Chondrocyte (in vitro differentiated cells): ENCODE measurements at places on chromosomes 12 and 14.

GRCh38 chr12:113048716-113049127, 7.8 kb upstream of the DTX1 start:
- no peak for DNase-seq

DNA sequence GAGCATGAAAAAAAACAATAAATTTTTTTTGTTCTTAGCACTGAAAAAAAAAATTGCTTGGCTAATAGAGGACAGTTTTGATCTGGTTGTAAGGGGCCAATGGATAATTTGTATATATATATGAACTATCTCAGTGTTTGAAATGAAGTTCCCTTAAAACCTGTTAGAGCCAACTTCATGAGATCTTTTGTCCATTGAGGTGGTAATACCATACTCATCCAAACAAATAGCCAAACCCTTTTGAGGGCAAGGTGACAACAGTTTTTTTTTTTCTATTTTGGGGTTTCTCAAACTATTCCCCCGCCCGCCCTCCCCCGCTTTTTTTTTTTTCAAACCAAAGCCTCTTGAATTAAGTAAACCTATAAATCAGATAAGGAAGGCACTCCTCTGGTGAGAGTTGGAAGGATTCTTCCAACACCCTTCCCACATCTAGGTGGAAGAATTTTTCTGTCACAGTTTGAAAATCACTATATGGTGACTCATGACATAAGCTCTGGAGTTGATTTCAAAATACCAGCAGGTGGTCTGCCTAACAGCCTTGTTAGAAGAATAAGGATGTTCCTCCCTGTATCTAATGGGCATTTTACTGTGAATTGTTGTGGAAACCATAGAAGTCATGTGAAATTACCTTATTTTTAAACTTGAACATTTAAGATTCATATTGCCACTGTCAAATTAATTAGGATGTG, 10.2 kb downstream of the ARHGAP5 start:
- DNase-seq: no peak

DNA sequence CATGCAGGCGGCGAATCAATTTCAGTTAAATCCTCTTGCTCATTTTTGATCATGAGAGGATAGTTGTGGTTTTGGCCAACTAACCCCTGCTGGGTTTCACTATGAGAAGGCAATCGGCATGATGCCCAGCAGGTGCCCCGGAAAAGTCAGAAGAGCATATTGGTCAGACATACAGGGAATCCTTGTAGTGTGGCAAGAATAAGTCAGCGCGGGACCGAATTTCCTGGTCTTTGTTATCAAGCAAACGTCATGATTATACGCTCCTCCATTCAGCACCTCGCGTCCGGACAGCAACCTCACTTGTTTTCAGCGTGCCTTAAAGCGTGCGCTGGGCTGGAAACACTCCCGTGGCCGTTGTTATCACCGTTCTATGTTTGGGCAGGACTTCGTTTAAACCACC, 1.8 kb downstream of the TBC1D30 start:
- DNase-seq: no peak

GRCh38 chr14:105118646-105119407, 49.7 kb downstream of the JAG2 start:
- no peak for DNase-seq

- no peak for DNase-seq
Measured at GRCh38 chr14:55180006-55180405, 11.4 kb downstream of the DLGAP5 start.

DNA sequence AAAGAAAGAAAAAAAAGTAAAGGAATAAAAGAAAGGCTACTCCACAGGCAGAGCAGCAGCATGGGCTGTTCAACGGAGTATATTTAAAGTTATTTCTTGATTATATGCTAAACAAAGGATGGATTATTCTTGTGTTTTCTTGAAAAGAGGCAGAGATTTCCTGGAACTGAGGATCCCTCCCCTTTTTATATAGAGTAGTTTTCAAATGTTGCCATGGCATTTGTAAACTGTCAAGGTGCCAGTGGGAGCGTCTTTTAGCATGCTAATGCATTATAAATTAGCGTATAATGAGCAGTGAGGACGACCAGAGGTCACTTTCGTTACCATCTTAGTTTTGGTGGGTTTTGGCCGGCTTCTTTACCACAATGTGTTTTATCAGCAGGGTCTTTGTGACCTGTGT, 383.0 kb downstream of the PCNX1 start:
- no peak for DNase-seq

DNA sequence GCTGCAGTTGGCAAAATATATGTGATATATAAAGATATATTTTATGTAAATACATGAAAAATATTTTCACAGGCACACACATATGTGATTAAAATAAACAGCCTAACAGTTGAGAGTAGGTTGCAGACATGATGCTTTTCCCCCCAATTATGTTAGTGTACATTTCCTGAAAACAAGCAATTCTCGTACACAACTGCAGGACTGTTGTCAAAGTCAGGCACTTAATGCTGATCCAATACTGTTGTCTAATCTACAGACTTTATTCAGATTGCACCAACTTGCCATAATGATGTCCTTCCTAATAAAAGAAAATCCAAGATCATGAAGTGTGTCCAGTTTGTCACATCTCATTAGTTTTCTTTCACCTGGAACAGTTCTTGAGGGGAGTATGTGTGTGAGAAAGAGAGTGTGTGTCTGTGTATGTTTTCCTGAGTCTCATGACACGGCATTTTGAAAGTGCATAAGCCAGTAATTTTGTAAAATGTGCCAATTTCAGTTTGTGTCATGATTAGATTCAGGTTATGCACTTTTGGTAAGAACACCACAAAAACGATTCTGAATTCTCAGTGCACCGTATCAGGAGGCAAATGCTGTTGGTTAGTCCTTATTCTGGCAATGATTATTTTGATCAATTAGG, 16.5 kb upstream of the SEL1L start:
- no peak for DNase-seq

DNA sequence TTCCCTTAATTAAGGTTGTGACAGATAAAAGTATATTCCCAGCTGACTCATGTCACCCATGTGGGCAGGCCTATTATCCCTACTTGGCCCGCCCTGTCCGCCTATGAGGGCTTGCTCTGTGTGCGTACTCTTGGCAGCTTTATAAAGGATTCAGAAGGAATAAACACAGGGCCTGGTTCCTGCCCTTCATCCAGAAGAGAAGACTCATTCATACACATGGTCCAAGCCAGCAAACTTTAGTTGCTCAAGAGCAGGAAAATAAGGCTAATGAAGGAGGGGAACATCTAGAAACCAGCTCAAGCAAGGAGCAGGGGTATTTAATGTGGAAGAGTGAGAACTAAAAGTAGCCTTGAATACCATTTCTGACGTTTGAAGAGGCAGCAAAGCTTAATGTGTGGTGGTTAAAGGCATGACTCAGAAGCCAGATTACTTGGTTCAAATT, 141.9 kb downstream of the CRADD start:
- no peak for DNase-seq

- no peak for DNase-seq
Measured at GRCh38 chr14:74135426-74135825, 50.7 kb downstream of the LIN52 start.

DNA sequence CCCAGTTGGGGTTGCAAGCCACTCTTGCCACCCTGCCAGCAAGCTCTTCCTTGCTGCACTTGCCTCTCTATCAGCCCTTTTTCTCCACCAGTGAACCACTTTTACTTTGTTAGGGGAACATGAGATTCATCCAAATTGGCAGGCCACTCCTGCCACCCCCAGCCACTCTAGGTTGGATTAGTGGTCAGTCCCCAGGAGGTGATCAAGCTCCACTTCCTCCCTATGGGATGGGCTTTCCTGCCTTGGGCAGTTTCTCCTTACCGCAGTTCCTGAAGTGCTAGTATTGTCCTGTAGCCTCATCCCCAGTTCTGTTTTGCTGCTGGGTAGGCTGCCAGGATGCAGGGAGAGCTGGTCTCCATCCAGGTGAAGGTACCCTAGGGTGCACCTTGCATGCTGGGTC, 104.5 kb downstream of the ALG10 start:
- DNase-seq: no peak

DNA sequence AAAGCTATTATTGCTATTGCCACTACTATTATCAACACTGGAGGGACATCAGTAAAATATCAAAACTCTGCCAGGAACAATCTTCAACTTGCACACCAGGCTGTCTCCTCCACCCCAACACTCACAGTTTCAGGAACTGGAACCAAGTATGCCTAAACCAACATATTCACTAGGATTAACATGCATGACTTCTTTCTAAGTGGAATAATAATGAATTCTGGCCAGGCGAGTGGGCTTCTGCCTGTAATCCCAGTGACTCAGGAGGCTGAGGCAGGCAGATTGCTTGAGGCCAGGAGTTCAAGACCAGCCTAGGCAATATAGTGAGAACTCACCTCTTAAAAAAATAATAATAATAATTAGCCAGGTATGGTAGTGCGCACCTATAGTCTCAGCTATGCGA, 58.1 kb downstream of the TBX5 start:
- DNase-seq: no peak

- no peak for DNase-seq
Measured at GRCh38 chr14:99252443-99252939, 19.5 kb downstream of the BCL11B start.

GRCh38 chr12:24042651-24043050, 93.2 kb upstream of the SOX5 start:
- DNase-seq: no peak

GRCh38 chr14:76314521-76315034, 61.4 kb upstream of the ESRRB start:
- no peak for DNase-seq

DNA sequence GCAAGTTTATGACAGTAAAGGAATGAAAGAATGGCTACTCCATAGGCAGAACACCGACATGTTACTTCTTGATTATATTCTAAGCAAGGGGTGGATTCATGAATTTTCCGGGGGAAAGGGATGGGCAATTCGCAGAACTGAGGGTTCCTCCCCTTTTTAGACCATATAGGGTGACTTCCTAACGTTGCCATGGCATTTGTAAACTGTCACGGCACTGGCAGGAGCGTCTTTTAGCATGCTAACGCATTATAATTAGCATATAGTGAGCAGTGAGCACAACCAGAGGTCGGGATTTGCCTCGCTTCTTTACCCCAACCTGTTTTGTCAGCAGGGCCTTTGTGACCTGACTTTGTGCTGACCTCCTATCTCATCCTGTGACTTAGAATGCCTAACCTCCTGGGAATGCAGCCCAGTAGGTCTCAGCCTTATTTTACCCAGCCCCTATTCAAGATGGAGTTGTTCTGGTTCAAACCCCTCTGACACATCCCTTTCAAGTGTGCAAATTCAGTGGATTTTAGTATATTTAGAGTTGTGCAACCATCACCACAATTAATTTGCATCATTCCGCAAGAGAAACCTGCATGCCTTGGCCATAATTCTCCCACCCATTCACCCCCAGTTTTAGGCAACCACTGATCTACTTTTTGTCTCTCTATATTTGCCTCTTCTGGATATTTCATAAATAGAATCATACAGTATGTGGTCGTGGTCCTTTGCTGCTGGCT, 27.4 kb downstream of the PALS1 start:
- no peak for DNase-seq
